CD4-positive, alpha-beta T cell treated with Interleukin-6 for 4 hours (primary cell): ENCODE measurements at places on chromosomes 7 and 10.

DNA sequence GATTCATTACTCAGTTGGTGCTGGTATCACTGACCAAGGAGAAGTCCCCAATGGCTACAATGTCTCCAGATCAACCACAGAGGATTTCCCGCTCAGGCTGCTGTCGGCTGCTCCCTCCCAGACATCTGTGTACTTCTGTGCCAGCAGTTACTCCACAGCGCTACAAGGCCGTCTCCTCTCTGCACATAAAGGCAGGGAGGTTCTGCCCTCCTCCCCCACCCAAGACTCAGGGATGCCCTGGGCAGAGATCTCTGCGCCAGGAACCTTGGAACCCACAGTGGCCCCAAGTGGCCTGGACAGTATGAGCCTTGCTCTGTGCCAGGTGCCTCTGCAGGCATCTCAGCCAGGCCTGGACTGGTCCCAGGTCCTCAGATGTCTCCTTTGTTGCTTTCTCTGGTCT is 193.4 kb upstream of the PRSS58 start:
- DNase-seq: no peak

- peak; percentile 9 for DNase-seq
Observed at GRCh38 chr10:70106958-70107791, 25.4 kb downstream of the AIFM2 start.

DNA sequence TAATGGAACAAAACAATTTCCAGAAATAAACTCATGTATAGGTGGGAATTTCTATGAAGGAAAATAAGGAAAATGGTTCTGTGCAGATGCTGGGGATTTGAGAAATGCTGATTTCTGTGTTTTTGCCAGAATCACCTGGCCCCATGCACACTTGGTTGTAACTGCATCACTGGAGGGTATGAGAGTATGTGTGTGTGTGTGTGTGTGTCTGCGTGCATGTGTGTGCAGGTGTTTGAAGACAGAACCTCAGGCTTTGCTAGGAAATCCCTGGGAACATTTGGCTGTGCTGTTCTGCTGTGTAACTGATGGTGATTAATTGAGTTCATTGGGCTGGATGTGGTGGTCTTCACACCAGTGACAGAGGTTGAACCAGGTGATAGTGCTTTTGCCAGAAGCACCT is 141.6 kb downstream of the CAMK1D start:
- no peak for DNase-seq

DNA sequence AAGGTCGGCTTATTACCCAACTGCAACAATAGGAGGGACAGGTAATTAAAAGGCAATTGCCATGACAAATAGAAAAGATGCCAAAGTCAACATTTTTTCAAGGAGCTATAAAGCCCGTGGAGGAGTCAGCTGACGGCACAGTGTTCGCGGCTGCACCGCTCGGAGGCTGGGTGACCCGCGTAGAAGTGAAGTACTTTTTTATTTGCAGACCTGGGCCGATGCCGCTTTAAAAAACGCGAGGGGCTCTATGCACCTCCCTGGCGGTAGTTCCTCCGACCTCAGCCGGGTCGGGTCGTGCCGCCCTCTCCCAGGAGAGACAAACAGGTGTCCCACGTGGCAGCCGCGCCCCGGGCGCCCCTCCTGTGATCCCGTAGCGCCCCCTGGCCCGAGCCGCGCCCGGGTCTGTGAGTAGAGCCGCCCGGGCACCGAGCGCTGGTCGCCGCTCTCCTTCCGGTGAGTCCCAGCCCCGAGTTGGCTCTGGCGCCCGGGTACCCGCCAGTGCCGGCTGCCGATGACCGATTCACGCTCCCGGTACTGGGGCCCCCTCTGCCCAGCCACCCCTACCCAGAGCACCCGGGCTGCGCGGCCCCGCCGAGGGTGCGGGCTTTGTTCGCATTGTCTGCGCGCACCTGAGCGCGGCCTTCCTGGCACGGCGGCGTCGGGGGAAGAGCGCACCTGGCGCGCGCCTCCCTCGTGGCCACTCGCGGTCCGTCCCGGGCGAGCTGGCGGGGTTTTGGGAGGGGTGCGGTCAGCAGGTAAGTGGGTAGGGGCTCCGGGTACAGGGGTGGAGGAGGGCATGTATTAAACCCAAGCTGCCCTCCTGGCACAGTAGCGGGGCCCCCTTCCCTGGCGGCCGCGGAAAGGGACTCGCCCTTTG is at the start of gene VWA2:
Gene VWA2 (plus strand): TSS at position 138 of the 877 bp plus-strand sequence. CDS start 9,460 bp downstream, outside the sequence.
- DNase-seq: peak; percentile 24

- peak; percentile 56 for DNase-seq
Observed at GRCh38 chr7:149422914-149423301, 38.0 kb downstream of the ZNF777 start.

- DNase-seq: no peak
Observed at GRCh38 chr7:77348371-77348813, 67.8 kb downstream of the GSAP start.

DNA sequence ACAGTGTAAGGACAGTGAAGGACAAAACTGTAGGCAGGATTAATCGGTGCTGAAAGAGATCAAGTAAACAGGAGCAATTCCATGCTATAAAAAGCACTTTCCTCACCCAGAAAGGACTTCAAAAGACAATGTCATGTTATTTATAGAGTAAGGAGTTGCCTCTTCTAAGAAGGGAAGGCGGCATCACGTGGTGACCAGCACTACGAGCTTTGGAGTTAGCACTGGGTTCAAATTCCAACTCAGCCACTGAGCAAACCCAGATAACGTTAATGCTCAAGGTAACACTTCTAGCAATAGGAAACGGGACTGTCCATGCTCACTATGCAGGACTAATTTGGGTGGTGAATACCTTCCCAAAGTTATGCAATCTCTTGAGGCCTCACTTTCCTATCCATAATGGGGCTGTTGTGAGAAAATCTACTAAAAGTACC is 715 bp upstream of the PANK1 start:
- DNase-seq: no peak

- DNase-seq: no peak
Observed at GRCh38 chr7:1301054-1301881, 68.6 kb downstream of the UNCX start.

GRCh38 chr10:43202657-43203447 is 64.0 kb downstream of the RASGEF1A start:
- peak; percentile 60 for DNase-seq

- DNase-seq: no peak
Observed at GRCh38 chr7:117805241-117805640, 68.0 kb downstream of the CTTNBP2 start.

- no peak for DNase-seq
Observed at GRCh38 chr7:64884913-64885370, 18.1 kb upstream of the ZNF273 start.

DNA sequence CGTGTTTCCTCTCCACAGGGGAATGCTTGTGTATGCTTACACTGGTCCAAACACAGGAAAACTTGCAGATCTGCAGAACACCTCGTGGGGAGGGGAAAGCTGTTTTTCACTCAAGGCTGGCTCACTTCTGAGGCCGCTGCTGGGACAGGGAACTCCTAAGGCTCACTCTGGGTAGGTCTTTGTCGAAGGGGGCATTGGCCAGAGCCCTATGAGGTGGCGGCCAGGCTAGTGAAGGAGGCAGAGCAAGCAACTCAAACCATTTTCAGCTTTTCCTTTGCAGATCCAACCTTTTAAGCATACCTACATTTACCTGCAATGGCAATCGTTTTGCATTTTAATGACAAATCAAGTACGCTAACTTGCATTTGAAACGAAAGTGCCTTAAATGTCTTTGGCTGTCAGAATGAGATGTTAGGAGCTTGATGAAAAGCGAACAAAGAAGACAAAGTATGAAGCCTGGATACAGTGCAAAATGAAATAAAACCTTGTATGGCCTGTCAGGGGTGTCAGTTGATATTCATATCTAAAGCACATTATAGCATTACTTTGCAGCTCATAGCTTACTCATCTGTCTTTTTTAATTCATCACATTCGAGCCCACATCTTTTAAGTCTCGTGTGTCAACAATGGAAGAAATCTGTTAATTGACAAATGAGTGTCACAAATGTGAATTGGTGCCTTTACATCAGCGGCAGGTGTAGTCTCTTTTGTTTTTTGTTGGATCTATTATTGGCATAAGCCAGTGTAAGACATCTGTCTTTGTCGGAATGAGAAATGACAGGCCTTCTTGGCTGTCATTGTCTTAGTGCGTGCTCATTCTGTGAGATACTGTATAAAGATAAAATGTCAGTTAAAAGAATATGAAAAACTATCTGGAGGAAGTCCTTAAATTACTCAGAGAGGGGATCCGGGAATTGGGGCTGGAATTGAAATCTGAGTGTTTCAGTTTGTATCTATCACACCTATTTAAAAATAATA is 30.5 kb downstream of the LRMDA start:
- no peak for DNase-seq

DNA sequence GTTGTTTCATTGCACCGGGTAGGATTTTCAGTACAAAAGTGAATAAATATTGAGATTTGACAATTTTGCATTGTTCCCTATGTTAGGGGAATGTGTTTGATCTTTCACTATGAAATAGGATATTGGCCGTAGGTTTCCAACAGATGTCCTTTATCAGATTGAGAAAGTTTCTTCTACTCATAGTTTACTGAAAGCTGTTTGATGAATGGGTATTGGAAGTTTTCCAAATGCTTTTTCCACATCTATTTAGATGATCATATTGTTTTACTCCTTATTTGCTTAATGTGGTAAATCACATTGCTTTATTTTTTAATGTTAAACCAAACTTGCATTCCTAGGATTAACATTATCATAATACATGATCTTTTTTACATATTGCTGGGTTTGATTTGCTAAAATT is 177.9 kb upstream of the C7orf33 start:
- DNase-seq: no peak

GRCh38 chr7:157139111-157139809 is 534 bp downstream of the UBE3C start:
- peak; percentile 72 for DNase-seq

GRCh38 chr7:29806208-29806994 is at the start of gene WIPF3:
WIPF3 (plus strand) TSS chr7:29806508; CDS start chr7:29834725, 28,217 bp downstream.
- DNase-seq: no peak

DNA sequence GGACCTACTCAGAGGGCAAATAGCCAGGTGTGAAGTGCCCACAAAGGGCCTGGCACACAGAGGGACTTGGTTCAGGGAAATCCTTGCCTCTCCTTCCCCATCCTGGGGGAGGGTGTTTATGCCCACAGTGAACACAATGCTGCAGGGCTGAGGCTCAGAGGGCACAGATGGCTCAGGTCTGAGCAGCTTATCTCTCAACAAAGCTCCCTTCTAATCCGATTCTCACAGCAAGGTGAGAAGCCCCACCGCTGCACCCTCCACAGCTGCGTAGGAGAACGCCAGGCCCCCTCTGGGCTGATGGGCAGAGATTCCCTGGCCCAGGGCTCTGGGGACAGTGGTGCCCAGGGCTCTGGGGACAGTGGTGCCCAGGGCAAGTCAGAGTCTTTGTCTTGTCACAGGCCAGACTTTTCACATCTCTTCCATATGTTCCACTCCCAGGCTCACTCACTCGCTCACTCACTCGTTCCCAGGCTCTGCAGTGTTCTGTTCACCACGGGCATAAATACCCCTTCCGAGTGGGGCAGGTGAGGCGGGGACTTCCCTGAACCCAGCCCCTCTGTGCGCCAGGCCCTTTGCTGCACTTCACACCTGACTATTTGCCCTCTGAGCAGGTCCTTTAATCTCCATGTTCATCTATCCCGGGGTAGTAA is 8.7 kb upstream of the CDHR1 start:
- DNase-seq: no peak

DNA sequence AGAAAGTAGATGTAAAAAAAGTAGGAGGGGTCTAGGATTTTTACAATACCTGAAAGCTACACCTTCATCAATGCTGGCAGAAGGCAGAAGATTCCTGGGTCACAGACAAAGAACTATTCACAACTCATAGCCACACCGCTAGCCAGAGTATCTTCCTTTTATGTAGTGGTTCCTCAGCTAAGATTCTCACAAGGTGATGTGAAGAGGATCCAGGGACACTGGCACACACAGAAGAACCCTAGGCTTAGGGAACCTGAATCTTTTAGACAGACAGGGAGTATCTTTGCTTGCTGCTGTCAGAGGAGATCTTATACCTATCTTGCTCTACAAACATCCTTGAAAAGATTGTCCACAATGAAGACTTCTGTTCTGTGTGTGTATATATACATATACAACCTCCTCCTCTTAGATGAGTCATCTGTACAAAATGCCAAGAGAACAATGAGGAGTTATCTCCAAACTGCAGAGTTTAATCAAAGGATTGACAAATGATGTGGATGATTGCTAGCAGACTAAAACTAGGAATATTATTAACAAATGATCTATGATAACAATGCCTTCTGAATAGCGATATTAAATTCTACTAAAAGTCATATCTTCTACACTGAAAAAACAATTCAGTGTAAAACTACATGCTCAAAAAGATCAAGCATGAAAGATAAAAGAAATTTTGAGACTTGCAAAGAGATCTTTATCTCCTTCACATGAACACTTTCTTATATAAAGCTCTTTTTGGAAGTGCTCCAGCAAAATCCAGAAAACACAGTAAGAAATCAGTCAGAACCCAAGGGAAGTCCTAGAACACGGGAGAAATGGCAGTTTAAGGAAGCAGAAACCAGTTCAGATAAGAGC is 409.3 kb downstream of the PARD3 start:
- no peak for DNase-seq

- no peak for DNase-seq
Observed at GRCh38 chr10:79947787-79948424, 999 bp downstream of the SFTPD start.

DNA sequence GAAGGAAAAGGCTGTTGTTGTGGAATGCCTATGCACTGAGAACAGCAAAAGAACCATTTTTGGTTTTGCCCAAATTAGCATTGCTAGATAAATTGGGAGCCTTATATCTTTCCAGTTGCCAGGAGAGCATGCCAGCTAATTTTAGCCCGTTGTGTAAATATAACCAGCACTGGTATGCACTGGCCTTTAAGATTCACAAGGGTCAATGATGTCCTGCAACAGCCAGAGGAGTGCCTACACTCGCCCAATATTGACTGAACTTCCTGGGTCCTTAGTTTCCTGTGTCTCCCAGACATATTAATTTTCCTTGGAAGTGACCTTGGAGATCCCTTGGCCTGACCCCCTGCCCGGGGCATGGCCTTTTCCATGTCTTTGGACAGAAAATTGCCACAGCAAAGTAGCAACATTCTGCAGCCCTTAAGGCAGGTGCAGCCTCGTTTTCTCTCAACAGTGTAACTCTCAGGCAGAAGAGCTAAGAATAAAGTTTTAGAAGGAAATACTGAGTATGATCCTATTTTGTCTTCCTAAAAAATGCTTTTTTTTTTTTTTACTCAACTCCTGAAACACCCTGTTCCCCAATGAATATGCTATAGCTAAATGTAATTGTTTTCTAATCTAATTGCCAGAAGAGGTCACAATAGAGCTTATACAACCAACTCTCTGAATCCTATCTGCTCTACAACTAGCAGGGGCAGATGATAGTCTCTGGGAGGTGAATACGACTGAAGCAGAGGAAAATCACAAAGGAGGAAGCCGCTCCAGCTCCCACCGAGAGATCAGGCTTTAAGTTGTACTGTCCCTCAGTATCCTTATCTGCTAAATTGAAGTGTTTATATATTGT is 131.9 kb upstream of the PCGF5 start:
- no peak for DNase-seq

GRCh38 chr7:149145031-149145845 is 2.0 kb upstream of the ZNF398 start:
- DNase-seq: no peak
